ENCODE measurements at places on chromosomes 4 and X.
A peak's percentile ranks its signal among the peaks of the same experiment; 100 is the strongest.

DNA sequence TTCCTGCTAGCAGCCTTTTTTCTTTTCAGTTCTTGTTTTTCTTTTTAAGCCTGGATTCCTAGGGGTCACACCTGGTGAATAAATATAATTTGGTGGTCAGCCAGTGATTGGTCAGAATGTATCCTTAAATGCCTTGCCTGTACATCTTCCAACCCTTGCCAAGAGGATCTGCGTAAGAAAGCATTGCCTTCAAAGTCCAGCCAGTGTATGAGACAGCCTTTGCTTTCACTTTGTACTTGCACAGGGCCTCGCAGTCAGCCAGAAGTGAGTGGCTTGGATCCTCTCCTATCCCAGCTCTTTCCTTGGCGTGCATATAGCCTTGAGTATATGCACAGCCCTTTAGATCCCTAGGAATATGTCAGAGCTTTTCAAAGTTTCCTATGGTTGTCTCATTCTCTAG lies 22.2 kb downstream of the KANTR start:
- no peak for DNase-seq

GRCh38 chr4:89334311-89334710 lies 26.7 kb upstream of the GPRIN3 start:
- no peak for DNase-seq

- no peak for DNase-seq
Measured at GRCh38 chr4:24105327-24106038, 215.6 kb upstream of the PPARGC1A start.

GRCh38 chr4:3793545-3793944 lies 27.4 kb downstream of the ADRA2C start:
- DNase-seq = no peak

DNA sequence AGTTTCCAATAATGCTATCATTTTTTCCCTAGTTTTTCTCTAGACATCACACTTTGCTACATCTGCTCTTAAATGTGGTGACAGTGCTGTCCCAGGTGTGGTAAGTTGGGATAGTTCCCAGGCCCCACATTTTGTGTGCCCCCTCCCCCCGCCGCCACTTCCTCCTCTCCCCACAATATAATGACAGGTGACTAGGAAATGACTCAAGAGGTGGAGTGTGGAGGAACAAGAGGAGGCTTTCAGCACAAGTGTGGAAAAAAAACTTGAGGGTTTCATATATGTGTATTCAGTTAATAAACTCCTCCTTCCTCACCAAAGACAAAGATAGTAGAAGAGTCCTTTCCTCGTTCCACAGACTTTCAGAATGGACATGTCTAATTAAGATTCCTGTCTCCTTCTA lies 18.3 kb upstream of the IL21 start:
- no peak for DNase-seq

DNA sequence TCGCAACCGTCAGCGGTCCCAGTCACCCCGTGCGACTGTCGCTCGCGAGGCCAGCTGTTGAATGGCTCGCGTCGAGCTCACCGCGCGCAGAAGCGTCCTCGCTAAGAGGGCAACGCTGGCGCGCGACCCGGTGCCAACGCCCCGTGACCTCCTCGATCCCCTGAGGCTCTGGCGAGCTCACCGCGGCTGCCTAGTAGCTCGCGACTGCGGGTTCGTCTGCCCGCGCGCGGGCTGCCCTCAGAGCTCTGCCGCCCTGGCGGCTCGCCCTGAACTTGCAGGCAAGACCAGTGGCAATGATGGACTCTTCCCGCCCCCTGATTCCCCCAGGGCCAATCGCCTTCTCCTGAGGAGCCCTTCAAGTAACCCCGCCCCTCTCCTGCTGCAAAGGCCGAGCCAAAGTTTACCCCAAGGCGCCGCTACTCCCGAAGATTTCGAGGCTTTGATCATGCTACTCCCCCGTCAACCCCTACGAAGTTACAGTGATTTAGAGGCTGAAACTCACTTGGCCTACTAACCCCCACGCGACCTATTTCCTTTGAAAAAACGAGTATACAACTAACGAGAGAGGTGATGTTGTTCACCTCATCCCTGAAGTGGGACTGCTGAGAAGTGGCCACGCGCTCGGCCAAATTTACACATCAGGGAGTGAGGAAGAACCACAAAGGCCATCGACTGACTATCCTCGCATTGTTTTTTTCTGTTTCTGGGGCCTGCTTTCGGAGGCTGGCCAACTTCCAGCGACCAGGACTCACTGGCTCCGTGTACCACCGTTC lies 37.5 kb downstream of the PGRMC1 start:
- peak; percentile 49 for DNase-seq

DNA sequence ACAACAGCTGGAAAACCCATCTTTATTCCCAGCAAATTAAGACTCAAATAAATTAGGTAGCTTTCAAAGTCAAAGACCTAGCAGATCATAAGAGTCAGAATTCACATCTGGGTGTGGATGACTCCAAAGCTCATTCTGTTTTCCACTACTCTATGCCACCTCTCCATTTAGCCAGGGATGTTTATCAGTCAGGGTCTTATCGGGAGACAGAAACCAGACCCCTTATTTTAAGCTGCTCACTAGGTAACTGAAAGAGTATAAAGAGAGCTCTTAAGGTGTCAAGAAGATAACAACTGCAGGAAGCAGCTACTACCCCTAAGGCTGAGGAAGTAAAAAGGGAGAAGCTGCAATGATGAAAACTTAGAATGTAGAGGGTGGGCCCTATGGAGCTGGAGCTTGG lies 333.7 kb upstream of the KLF3 start:
- DNase-seq = no peak

GRCh38 chr4:153620352-153620751 lies 63.7 kb upstream of the TLR2 start:
- DNase-seq = no peak

DNA sequence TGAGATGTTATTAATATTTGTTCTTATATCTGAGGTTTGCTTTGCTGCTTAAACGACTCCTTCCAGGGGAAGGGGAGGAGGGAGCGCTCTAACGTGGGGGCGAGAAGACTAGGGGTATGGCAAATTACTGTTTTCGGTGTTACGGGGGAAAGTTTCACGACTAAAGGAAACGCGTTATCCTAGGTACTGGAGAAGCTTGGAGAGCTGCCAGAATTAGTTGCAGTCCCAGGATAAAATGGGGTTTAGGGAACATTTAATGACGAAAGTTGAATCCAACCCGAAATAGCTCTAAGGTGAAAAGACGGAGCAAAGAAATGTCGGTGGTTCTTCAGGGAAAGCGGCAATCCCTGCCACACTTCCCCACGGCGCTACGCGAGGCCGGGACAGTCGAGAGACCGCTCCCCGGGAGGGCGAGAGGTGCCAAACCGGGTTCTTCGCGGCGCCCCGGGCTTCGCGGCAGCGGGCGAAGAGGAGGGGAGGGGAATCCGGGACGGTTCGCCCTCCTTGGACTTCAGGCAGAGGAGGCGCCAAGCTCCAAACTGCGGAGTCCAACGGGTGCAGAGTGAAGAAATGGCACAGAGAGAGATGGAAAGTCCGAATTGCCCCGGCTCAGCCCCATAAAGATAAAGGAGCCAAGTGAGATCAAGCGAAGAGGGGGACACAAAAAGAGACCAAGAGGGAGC lies 724 bp downstream of the THOC2 start:
- no peak for DNase-seq

- no peak for DNase-seq
Measured at GRCh38 chrX:25017667-25018247, 2.0 kb upstream of the ARX start.

- peak; percentile 2 for DNase-seq
Measured at GRCh38 chrX:24025741-24026403, 1.1 kb downstream of the KLHL15 start.

DNA sequence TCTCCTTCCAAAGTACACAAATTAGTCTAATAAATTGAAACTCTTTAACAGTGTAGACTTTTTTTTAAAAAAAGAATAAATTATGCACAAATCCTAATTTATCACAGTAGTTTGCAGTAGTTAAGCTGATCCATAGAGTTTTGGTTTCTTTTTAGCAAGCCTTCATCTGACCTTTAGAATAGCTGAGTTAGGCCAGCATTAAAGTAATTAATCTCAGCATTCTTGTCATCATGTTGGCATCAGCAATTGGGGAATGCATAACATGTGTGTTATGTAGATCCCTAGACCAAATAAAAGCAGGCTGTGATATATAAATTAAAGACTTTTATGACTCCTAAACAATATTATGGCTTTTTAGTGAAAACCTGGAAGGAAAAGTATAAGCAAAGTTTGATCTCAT lies 426.5 kb upstream of the PABPC4L start:
- no peak for DNase-seq

GRCh38 chr4:95129821-95130311 lies 372.1 kb downstream of the BMPR1B start:
- DNase-seq = no peak

DNA sequence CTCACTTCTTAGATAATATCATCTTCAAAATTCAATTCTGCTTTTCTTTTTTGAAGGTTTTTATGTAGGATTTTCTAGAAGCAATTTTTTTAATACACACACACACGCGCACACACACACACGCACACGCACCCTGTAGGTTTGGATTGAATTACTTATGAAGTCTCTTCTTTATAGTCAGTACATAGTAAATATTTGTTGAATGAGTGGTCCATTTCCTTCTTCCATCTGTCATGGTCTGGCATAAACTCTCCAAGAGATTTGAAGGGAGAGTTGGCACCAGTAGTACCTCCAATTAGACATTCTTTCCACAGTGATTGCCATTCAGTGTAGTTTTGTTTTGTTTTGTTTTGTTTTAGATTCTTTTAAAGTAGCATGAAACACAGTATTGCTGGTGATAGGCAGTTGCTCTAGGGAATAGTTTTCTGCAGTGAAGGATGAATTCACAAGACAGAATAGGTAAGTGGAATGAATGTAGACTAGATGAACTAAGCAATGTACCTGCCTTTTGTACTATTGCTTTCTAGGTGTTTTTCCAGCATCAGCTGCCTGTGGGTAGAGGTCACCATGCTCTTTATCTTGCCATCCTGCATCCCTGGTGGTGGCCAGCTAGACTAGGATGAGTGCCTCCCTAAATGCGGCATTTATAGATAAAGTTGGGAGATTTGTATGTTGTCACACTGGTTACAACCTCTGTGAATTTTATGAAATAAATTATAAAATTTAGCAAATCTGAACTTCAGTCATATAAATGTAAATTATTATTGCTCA lies 20.5 kb downstream of the PDLIM5 start:
- DNase-seq = no peak

DNA sequence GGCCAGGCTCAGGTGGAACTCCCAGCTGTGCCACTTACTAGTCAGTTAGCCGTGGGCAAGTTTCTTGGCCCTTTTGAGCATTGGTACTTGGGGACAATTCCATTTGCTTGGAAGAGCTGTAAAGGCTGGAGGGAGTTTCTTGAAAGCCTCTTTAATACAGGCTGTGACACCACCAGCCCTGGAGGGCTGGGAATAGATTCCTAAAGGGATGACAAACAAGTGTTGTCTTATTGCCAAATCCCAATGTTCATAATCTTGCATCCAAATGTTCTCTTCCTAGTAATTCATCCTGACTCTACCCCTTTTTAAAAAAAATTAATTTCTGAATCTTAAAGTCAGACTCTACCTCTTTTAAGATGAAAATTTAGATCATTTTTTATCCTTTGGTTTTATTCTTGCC lies 14.6 kb upstream of the MED28 start:
- no peak for DNase-seq

GRCh38 chrX:1481636-1482529 lies 29.2 kb upstream of the ASMTL start:
- peak; percentile 60 for DNase-seq

- DNase-seq = no peak
Measured at GRCh38 chr4:1329408-1330371, 17.3 kb upstream of the UVSSA start.

DNA sequence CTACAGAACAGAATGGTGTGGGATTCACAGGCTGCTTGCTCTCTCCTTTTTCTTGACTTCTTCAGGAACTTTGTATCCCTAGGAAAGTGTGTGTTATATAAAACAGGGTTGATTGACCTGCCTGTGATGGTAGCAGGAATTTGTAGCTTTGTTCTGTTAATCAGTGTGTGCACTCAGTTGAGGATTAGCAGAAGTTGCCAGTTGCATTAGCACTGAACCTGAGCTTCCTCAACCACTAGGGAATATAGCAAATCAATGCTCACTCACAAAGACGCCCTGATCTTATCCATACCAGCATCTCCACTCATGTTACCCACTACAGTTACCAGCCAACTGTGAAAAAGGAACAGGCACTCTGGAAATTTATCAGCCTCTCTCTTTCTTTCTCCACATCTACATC lies 319.1 kb upstream of the EMCN start:
- no peak for DNase-seq

DNA sequence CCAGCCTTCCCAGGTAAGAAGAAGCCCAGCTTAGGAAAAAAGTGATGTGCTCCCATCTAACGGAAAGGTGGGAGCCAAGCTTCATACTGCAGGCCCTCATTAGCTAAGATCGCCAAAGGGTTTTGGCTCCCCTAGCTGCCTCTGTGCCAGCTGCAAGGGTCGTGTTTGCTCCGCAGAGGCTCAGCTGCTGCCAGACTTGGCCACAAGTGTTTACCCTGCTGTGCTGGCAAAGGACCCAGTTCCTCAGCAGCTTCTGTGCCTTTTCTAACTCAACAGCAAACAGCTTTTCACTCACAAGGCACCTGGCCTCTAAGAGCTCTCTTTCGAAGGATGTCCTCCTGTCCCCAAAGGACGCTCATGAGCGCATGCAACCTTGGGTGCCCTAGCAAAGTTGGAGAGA lies 12.2 kb upstream of the VMA21 start:
- DNase-seq = no peak

- no peak for DNase-seq
Measured at GRCh38 chrX:40243755-40244515, 146.2 kb upstream of the BCOR start.

- DNase-seq = no peak
Measured at GRCh38 chr4:169810325-169811323, 52.9 kb upstream of the HPF1 start.

GRCh38 chr4:158090323-158090722 lies 82.5 kb downstream of the GASK1B start:
- no peak for DNase-seq

DNA sequence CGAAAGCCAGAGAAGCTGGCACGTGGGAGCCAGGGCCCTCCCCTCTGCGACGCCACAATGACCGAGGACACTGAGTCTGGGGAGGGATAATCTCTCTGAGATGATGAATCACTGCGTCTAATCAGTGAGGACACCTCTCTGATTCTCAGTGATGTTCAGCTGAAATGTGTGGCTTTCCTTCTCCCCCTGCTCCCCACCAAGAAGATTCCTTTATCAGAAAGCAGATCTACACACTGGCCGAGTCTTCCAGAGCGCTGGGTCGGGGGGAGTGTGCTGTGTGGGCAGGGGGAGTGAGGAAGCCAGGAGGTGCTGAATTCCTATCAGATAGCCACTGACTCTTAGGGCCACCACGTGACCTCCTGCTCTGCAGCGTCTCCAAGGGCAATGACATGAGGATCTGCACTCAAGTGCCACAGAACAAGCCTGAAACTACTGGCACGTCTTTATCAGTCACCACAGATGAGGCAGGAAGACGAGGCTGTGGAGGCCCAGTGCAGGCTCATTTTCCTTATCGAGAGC lies 89.2 kb downstream of the GATB start:
- no peak for DNase-seq

DNA sequence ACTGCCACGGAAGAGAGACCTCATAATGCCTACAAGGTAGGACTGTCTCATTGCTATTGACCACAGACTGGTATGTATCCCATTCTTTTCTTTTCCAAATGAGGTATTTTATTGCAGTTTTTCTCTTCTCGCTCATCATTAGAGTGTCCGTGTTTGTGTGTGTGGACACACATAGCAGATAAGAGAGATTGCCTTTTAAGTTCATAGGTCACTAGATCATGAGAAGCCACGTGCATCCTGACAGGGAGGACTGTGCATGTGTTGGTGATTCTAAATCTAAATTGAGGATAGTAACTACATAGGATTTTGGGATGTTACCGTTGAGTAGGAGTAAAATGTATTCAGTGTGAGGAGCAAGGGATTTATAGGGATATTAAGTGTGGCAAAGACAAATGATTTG lies 37.3 kb downstream of the HPGD start:
- no peak for DNase-seq

All from stimulated activated CD4-positive, alpha-beta T cell treated with anti-CD3 and anti-CD28 coated beads, Interleukin-15, amount 100 ng/mL, for 48 hours (primary cell).